ENCODE measurements at places on chromosomes 16 and 17.

DNA sequence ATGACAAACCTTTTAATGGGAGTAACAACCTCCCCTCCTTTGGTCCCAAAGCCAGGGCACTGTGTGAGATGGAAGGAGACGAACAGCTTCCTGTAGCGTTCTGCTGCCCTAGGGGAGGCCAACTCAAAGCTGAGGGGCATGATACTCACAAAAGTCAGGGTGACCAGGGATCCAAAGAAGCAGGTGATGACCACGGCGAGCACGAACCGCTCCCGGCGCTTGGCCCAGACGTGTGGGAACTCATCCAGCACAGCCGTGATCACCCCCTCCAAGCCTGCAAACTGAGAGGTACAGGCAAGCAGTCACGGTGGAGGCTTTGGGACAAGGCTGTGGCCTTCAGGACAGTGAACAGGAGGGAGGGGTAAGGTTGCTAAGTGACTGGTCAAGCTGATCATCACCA, 25.1 kb downstream of the SLC6A4 start:
- no peak for DNase-seq

DNA sequence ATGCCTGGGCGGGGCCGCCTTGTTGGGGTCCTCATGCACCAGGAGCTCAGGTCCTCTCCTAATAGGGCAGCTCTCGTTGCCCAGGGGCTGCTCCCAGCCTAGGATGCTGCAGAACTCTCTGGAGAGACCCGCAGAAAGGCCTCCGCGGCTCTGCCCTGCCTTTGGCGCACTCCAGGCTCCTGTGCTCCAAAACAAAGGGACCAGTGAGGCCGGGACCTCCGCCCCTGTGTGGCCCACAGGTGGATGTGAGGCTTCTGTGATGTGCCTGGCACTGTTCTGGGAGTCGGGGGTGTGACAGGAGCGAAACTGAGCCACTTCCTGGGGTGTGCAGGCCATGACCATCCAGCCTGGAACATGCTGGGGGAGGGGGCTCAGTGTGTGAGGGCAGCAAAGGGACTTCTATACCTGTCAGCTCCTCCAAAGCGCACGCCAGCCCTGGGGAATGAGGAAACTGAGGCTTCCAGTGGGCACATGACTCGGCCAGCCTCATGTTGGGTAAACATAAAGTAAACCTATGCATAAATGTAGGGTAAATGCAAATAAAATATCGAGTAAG, 153.2 kb downstream of the IRF8 start:
- DNase-seq: no peak

DNA sequence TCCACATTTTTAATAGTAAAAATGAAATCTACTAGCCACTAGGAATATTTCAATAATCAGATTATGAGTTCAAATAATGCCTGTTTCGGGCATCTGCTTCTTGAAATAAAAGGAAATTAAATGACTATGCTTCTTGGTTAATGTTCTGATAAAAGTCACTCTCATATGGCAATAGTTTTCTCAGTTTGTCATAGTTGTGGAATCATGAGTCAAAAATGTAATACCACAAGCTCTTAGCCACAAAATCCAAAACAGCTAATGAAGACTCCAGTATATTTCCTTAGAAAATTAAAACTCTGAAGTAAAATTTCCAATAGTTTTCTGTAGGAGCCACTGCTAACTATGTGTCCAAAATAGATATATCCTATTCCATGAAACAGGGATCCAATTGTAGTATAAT, 676.3 kb upstream of the CDH8 start:
- no peak for DNase-seq

GRCh38 chr17:49880291-49881053, 32.6 kb upstream of the TAC4 start:
- DNase-seq: peak; percentile 78

GRCh38 chr16:27381236-27381635, 20.7 kb upstream of the IL21R start:
- DNase-seq: no peak

Measured in activated CD8-positive, alpha-beta memory T cell treated with anti-CD3 and anti-CD28 coated beads, Interleukin-2, amount 50 U/mL, for 4 hours (primary cell).